ENCODE measurements at places on chromosomes 4 and X.

DNA sequence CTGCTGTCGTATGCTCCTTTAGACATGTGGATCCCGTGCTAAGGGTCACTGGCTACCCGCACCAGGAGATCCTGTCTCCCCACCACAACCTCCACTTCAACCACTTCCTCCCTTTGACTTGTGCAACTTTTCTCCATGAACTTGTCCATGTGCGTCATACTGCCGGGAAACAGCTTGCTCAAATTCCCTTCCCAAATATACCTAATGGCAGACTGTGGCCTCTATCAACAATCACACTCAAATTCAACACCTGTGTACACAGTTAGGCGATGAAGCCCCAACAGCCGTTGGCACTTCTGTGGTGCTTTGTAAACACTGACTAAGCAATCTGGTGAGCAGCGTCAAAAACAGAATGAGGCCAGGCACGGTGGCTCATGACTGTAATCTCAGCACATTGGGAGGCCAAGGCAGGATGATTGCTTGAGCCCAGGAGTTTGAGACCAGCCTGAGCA is 49.5 kb downstream of the CD99L2 start:
- no peak for DNase-seq

DNA sequence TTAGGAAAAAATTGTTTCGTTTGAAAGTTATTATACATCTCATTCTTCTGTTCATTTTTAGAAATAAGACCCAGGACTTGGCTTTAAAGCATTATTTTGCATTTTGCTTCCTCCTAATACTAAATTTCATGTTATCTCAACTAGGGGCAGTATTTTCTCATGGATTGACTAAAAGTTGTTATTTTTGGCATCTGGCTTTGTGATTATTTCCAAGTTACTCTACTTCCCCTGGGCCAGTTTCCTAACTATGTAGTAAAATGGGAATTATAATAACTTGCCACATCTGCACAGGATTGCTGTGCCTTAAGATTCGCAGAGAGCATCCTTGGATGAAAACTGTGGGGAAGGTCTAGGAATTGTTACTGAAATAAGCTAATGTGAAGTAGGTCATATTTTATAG is 3.0 kb downstream of the RBPJ start:
- DNase-seq: no peak

- no peak for DNase-seq
These were observed 111.6 kb upstream of the PTPN13 start for GRCh38 chr4:86482306-86483172.

DNA sequence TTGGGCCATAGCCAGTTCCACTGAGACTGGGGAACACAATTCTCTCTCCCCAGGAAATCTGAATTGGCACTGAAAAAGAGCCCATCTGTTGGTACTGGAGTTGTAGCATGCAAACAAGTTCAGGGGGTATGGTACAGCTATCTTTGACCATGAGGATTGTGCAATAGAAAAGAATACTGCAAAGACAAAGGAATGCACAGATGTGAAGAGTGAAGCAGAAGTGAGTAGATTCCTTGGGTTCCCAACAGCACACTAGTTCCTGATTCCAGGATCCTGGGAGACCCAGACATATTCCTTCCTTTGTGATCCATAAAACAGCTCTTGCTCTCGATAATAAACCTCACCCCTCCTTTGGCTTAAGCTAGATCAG is 43.3 kb upstream of the CTAG2 start:
- DNase-seq: no peak

- DNase-seq: no peak
These were observed 773 bp downstream of the DAPP1 start for GRCh38 chr4:99817309-99817890.

DNA sequence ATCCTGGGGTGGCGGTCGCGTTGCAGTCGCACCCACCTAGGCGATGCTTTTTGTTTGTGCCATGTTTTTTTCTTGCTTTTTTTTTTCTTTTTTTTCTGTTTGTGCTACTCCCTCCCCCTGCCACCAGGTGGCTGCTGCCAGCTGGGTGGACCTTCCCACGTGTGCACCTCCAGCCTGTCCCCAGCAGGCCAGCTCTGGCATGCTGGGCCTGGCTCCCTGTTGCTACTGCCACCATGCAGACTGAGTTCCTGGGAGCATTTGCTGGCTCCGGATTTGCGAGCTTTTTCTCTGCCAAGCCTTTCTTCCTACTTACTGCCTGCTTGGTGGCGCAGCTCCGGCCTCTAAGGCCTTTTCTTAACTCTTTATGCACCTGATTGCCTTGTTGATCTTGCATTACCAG is 161.2 kb upstream of the WDFY3 start:
- DNase-seq: no peak

- no peak for DNase-seq
These were observed 85.3 kb downstream of the DCAF8L2 start for GRCh38 chrX:27675493-27675892.

DNA sequence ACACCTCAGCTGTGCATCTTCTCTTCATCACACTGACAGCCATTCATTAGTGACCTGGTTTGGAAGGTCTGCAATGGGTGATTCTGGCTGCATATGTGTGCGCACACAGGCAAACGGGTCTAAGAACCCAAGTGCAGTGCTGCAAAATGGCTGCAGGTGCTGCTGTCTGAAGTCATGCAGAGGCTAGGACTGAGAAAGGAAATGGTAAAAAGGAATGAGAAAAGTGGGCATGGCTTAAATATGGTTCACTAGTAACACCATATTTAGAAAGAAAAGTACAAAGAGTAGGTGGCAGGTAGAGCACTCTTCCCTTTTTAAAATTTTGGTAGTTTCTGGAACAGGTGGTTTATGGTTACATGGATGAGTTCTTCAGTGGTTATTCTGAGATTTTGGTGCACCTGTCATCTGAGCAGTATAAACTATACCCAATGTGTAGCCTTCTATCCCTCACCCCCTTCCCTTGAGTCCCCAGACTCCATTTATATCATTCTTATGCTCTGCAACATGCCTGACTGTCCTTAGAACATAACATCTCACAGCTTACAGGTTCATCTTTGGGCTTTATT is 78.4 kb downstream of the CCNG2 start:
- DNase-seq: no peak

GRCh38 chr4:174222266-174222872 is 61.1 kb downstream of the FBXO8 start:
- no peak for DNase-seq

- no peak for DNase-seq
These were observed 233.4 kb upstream of the HAND2 start for GRCh38 chr4:173763389-173763788.

GRCh38 chr4:99722006-99722405 is 64.4 kb upstream of the C4orf54 start:
- DNase-seq: no peak

- no peak for DNase-seq
These were observed 20.9 kb upstream of the COL25A1 start for GRCh38 chr4:109323348-109323747.

DNA sequence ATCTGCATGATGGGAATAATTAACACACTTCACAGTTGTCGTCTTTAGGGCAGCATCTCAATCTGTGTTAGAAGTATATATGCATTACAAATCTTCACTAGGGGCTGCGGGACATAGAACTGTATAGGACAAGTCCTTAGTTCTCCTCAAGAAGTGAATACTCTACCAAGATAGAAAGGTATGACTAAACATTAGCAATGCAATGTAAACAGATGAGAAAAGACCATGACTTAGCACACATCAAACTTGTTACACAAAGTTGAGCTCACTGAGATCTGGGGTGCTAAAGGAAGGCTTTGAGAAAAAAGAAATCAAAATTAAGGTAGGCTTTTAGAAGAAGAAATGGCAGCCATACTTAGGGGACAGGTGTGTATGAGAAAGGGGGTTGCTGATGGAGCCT is 182.1 kb upstream of the MAP3K15 start:
- no peak for DNase-seq

DNA sequence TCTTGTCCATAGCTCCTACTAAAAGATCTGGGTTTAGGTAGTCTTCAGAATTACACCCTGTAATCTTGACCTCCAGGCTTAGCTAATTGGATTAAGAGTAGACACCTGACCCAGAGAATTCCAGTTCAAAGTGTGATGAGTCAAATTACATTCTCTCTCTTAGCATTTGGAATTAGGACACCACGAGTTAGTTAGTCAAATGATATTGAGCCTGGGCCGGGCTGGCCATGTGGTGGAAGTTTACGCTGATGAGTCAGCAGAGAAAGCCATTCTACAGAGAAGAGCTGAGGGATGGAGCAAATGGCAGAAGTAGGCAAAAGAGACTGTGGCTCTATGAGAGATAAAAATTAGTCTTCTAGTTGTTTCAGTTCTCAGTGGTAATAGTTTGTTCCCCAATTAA is 31.1 kb downstream of the CEP44 start:
- DNase-seq: no peak

DNA sequence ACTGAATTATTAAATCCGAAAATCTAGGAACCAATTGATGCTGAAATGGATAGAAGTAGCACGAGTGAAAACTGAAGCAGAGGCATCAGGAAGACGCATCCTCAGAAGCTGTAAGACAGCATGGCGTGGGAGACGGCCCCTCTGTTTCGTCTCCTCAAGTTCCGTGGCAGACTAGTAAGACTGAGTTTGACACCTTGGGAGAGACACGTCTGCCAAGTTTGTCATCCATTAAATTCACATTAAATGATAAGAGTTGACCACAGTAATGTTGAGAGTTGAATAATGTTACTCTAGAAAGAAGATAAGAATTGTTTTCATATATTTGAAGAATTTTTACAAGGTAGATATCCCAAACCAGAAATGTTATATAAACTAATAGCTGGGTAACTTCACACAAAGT is 736.1 kb upstream of the FRG1 start:
- no peak for DNase-seq

DNA sequence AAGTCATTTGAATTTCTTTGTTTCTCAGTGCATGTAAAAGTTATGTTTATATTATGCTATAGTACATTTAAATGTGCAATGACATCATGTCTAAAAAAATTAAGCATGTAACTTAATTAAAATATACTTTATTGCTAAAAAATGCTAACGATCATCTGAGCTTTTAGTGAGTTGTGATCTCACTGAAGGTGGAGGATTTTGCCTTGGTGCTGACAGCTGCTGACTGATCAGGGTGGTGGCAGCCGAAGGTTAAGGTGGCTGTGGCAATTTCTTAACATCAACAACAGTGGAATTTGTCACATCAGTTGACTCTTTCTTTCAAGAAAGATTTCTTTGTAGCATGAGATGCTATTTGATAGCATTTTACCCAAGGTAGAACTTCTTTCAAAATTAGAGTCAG is 6.6 kb downstream of the ANAPC4 start:
- no peak for DNase-seq

GRCh38 chr4:14701896-14702295 is 300.4 kb upstream of the CPEB2 start:
- no peak for DNase-seq

GRCh38 chr4:64876021-64876420 is 466.8 kb upstream of the TECRL start:
- DNase-seq: no peak

- no peak for DNase-seq
These were observed 101.2 kb downstream of the TMEM164 start for GRCh38 chrX:110104078-110104477.

GRCh38 chr4:47373174-47373573 is 90.3 kb downstream of the COMMD8 start:
- no peak for DNase-seq

DNA sequence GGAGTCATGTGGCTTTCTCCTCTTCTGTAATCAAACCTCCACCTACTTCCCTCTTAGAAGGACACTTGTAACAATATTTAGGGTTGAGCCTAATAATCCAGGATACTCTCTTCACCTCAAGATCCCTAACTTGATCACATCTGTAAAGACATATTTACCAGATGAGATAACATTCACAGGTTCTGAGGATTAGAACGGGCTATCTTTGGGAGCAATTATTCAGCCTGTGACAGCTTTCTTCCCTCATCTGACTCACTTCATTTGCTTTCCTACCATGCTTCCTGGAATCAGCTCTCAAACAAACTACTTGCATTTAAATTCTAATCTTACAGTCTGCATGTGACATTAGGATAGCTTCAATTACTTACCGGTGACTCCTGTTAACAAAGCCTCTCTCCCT is 133.5 kb upstream of the NDST3 start:
- no peak for DNase-seq

GRCh38 chr4:147899512-147899911 is 167.6 kb downstream of the ARHGAP10 start:
- DNase-seq: no peak

DNA sequence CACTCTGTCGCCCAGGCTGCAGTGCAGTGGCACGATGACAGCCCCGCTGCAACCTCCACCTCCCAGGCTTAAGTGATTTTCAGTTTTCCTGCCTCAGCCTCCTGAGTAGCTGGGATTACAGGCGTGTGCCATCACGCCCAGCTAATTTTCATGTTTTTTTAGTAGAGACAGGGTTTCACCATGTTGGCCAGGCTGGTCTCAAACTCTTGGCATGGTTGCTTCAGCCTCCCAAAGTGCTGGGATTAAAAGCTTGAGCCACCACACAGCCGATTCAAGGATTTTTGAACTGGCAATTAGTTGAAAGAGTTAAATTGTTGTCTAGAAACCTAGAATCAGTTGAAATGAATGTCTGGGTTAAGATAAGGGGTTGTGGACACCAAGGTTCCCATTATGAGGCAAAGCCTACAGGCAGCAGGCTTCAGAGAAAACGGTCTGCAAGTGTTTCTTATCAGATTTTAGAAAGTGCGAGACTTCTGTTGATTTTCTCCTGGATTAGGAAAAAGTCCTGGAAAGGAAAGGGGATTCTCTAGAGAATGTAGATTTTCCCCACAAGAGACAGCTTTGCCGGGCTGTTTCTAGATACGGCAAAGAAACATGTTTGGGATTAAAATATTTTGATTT is 8.3 kb upstream of the CCNI start:
- no peak for DNase-seq

DNA sequence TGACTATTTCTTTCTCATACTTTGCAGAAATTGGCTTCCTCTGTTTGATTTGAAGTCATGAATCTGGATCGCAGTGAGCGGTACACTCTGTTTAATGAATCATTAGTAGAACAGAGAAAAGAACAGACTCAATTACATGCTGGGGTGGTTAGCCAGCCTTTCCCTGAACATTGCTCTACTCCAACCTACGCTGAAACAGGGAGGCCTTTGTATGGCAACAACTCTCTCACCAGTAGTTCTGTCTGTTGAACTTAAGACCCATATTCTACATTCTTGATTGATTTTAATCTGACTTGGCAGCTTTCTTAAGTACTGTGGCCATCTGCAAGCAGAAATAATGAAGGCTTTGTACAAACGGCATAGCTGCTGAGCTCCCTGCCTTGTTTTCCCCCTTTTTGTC is 19.0 kb upstream of the AP1S2 start:
- no peak for DNase-seq

- DNase-seq: no peak
These were observed 109.7 kb upstream of the PNPLA4 start for GRCh38 chrX:8036914-8037313.

DNA sequence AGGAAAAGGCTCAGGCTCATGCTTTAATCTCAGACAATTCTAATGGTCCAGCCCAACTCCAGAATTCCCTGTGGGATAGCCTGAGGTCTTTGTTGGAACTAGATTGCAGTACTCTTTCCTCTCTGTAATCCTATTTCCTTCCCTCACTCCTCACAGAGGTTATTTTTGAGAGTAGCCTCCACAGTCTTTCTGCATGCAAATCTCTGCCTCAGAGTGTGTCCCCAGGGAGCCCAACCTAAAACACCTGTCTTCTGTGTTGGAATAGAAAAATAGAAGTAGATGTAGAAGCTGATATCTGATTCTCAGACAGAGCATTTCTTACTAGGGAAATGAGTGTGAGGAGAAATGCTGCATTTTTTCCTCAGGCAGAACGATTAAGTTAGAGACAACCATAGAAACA is 915.5 kb upstream of the EPHA5 start:
- no peak for DNase-seq

Measured in vagina (tissue), 2 donors.